ENCODE measurements at places on chromosomes 12 and 14. TPM values are rescaled to one million over a fixed set of nuclear protein-coding genes. Genes with fewer than 3 reads are reported as not detected.

Gene INHBE
- total RNA-seq = not detected

Gene CLEC2A
- total RNA-seq = not detected

Gene CIROP
- total RNA-seq = not detected

- no peak for ATAC-seq
Observed at GRCh38 chr14:39755269-39755878, 323.1 kb upstream of the FBXO33 start.

- ATAC-seq = no peak
Observed at GRCh38 chr12:56374726-56375597, 12.3 kb upstream of the APOF start.
